Esophagus squamous epithelium (tissue), 5 donors: ENCODE measurements at places on chromosomes 13 and 19.

- no peak for DNase-seq
Observed at GRCh38 chr13:67792151-67792676, 562.1 kb upstream of the PCDH9 start.

- no peak for DNase-seq
Observed at GRCh38 chr19:8041531-8041931, 11.0 kb upstream of the CCL25 start.

DNA sequence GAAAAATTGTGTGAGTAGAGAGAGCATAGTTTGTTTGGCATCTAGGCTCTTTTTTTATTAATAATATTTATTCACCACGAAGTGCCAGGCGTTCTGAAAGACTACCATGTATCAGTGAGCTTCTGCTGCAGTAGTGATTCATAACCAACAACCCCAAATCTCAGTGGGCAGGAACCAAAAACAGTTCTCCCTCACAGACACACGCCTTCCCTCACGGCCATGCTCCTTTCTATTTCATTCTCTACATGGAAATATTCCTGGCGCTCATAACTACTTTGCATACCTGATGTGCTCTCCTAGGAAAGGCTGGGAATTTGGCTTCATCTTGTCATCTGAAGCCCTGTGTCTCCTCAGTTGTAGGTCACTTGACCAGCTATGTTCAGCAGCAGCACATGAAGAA, 26.6 kb upstream of the AMER2 start:
- no peak for DNase-seq

DNA sequence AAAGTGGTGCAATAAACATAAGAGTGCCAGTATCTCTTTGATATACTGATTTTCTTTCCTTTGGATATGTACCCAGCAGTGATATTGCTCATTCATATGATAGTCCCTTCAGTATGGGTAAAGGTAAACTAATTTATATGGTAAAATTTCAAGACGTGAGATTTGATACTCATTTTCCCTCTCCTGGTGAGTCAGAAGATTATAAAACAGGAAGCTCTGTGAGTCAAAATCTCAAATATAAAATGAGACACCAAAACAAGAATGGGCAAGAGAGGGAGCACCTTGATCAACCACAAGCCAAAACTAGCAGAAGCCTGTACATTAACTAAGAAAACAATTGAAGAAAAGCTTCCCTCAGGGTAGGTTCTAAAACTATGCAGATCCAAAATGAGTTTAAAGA, 216.3 kb downstream of the SLITRK6 start:
- DNase-seq, result no peak

DNA sequence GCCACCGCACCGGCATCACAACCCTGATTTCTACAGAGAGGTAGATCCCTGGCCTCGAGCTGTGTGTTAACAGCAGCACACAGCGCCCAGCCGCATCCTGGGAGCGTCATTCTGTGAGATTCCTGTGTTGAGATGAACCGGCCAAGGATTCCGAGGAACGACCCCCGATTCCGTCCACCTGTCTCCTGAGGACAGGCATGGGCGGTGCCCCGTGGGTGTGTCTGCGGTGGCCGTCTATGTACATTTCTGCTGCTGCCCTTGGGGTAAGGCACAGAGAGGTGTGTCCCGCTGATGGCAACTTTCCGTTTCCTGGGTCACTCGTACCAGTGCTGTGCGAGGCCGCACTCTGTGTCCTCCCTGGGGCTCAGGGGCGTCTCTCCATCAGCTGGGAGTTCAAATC, 16.1 kb upstream of the F2RL3 start:
- no peak for DNase-seq

DNA sequence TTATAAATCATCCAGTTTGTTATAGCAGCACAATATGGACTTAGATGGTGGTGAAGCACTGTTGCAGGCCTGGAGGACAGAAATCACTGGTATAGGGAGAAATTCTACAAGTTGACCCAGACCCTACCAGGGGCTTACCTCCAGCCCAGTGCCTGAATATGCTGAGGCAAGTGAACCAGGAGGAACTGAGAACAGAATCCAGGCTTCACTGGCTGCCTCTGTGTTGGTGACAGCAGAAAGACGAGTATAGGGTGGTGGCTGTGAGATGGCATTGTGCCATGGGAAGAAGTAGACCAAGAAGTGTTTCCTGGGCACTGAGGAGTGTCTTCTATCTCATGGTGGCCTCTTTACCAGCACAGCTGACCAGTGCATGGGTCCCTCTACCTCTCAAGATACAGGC, 15.9 kb upstream of the EID2 start:
- DNase-seq, result no peak

- no peak for DNase-seq
Observed at GRCh38 chr13:51502153-51502651, 49.4 kb upstream of the INTS6 start.

DNA sequence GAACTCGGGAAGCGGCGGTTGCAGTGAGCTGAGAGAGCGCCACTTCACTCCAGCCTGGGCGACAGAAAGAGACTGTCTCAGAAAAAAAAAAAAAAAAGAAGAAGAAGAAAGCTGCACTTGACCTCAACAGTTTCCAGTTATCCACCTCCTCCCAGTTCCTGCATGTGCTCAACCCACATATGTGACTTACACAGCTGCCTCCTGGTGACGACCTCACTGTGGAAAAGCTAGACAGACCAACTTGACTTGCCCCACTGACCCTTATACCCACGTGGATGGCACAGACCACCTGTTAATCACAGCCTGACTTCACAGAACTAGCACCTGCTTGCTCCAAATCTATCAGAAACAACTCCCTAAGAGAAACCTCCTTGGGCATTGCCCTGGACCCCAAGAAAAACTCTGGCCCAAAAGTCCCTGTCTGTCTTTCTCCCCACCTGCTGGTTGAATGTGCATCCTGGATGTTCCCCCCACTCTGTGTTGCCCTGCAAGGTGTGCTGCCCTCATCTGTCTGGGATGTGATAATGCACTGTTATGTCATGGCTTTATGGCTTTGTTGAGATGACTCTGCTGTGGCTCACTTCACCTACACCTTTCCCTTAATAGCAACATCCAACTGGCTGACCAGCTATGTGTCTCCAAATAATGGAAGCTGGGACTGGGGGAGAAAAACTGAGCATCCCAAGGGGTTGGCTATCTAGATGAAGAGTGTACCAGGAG, 2.8 kb downstream of the ZNF20 start:
- no peak for DNase-seq
